ENCODE measurements at places on chromosomes 4 and X.
A peak's percentile ranks its signal among the peaks of the same experiment; 100 is the strongest.

- DNase-seq, result no peak
Observed at GRCh38 chr4:37723067-37723466, 36.9 kb upstream of the RELL1 start.

DNA sequence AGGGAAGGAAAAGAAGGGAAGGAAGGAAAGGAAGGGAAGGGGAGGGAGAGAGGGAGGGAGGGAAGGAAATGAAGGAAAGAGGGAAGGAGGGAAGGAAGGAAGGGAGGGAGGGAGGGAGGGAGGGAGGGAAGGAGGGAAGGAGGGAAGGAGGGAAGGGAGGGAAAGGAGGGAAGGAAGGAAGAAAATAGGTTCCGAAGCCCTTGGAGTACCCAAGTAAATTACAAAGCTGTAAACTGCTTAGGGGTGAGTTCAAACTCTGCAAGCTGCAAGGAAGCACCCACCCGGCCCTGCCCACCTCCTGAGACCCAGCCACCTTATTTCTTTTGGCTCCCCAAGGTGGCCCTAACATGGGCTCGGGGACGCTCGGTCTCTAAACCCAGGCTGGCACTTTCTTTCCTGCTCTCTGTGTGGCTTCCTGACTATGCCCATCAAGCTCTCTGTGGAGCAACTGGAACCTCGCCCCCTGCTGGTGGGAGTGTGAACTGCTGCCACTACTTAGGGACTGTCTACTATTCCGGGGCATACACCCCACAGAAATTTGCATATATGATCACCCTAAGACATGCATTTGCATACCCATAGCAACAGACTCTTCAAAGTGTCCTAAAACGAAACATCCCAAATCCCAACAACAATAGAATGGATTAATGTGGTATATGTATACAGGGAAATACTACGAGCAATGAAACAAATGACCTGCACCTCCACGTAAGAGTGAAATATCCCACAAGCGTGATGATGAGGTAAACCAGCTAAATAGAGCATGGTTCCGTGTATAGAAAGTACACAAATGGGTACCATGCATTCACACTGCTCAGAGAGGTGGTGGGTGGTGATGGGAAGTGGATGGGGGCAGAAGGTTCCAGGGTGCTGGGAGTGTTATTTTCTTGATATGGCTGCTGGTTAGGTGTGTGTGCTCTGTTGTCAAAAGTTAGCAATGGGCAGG lies 151.7 kb upstream of the TBL1X start:
- DNase-seq, result peak; percentile 76

GRCh38 chr4:97900229-97900628 lies 243.0 kb downstream of the STPG2 start:
- DNase-seq, result no peak

- no peak for DNase-seq
Observed at GRCh38 chrX:124263743-124264142, 68.7 kb upstream of the TEX13D start.

- DNase-seq, result no peak
Observed at GRCh38 chr4:185481401-185481800, 9.9 kb upstream of the CCDC110 start.

GRCh38 chrX:39859991-39860861 lies 237.5 kb downstream of the BCOR start:
- DNase-seq, result peak; percentile 77

DNA sequence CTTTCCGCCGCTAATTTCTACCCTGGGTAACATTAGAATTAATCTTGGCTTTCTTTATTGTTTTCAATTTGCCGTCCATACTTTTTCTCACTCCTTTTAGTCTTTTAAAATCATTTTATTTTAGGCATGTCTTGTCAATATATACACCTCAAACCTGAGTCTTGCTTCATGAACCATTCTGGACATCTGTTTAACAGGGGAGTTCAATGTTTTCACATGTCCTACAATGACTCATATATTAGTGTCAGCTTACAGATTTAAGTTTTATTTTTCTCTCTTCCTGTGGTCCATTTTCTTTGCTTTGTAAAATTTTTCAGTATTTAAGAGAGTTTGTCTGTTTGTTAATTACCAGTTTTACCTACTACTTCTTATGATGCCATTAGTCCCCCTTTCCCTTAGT lies 89.5 kb downstream of the LCORL start:
- no peak for DNase-seq

GRCh38 chrX:76253432-76253831 lies 80.6 kb downstream of the PBDC1 start:
- DNase-seq, result peak; percentile 11

DNA sequence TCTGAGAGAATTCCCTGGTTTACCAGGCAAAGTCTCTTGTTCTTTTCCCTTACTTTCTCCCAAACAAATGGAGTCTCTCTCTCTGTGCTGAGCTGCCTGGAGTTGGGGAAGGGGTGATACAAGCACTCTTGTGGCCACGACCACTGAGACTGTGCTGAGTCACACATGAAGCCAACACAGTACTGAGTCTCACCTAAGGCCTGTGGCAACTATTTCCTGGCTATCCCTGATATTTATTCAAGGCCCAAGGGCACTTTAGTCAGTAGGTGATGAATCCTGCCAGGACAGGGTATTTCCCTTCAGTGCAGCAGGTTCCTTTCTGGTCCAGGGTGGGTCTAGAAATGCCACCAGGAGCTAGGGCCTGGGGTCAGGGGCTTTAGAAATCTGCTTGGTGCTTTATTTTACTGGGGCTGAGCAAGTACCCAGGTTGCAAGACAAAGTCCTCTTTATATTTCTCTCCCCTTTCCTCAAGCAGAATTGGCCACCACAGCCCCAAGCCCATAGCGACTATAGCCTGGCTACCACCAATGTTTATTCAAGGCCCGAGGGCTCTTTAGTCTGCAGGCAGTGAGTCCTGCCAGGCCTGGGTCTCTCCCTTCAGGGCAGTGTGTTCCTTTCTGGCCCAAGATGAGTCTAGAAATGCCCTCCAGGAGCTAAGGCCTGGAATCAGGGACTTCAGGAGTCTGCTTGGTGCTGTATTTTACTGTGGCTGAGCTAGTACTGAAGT lies 10.5 kb downstream of the ARL13A start:
- DNase-seq, result no peak

DNA sequence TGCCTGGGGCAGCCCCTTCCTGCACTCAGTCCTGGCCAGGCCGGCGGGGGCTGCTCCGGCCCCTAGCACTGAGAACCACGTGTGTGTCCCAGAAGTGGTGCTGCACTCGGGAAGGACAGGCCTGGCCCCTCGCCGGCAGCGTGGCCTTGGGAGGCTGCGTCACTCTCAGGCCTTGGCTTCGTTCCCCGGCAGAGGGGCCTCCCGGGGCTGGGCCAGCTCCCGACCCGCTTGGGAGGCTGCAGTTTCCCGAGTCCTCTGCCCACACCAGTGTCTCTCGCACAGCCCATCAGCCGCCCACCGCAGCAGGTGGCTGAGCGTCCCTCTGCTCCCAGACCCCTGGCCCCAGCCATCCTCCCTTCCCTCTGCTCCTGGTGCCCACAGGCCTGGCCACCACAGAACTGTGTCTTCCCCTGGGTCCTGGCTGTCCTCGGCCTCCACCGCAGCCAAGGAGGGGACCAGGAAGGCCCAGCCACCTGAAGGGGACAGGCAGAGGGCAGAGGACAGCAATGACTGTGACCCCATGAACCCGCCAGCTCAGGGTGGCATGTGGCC lies 10.9 kb upstream of the CPLX1 start:
- no peak for DNase-seq

DNA sequence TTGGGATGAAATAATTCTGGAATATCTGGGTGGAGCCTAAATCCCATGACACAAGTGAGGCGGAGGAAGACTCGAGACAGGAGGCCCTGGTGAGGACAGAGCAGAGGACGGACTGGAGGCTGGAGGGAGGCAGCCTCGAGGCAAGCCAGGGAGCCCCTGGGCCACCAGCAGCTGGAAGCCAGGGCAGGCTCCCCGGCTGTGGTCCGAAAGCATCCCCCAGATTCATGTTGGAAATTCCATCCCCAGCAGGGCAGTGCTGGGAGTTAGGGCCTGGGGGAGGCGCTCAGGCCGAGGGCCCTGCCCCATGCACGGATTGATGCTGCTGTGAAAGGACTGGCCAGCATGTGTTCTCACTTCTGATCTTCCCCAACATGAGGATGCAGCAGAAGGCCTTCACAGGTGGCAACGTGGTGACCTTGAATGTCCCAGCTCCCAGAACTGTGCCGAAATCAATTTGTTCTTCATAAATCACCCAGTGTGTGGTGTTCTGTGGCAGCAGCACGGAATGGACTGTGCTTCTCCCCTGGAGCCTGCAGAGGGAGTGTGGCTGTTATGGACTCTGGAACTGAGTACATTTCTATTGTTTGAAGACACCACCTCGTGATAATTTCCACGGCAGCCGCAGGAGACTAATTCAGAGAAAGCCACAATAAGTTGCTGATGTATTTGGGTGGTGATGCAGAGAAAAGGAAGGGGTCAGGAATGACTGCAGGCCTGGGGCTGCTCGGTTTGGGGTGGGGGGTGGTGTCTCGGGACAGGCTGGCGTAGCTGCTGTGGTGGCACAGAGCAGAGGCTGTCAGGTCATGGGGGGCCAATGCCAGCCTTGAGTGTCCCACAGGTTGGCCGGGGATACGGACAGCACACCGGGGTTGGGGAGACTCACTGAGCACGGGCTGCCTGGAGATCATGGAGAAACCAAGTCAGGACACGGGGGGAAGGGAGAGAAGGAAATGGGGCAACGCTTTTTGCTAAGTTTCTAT lies 56.9 kb downstream of the PCGF3 start:
- no peak for DNase-seq

- DNase-seq, result no peak
Observed at GRCh38 chrX:153495903-153496589, 1.3 kb downstream of the BGN start.

GRCh38 chr4:85474818-85475630 lies at the start of gene ARHGAP24:
TSS of gene ARHGAP24 (plus strand) at chr4:85475150.
- DNase-seq, result no peak

DNA sequence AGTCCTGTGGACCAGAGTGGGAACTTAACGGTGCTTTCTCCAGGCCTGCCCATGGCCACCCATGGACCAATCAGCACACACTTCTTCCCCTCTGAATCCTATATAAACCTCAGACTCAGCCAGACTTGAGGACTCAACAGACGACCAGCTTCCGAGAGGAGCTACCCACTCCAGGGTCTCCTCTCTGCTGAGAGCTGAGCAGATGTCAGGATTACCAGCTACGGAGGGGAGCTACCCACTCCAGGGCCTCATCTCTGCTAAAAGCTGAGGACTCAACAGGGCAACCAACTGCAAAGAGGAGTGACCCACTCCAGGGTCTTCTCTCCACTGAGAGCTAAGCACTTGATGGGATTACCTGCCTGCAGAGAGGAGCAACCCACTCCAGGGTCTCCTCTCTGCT lies 80.0 kb upstream of the DDX60 start:
- no peak for DNase-seq

GRCh38 chrX:4570151-4570550 lies 856.7 kb upstream of the PRKX start:
- DNase-seq, result no peak

DNA sequence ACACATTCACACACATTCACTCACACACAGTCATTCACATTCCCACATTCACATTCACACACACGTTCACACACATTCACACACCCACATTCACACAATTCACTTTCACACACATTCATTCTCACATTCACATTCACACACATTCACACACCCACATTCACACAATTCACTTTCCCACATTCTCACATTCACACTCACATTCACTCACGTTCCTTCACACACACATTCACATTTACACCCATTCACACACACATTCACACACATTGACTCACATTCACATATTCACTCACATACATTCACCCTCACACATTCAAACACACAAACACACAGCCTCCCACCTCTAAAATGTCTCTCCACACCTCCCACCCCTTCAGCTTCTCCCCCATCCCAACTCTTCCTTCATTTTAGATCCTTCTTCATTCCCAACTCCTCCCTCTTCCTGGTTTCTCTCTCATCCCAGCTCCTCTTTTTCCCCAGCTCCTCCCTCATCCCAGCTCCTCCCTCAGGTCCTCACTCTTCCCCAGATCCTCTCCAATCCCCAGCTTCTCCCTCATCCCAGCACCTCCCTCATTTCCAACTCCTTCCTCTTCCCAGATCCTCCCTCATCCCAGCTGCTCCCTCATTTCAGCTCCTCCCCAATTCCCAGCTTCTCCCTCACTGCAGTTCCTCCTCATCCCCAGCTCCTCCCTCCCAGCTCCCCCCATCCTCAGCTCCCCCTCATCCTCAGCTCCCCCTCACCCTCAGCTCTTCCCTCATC lies 111.0 kb downstream of the FAM53A start:
- DNase-seq, result no peak
